AG09309 (cell line): ENCODE measurements at places on chromosomes 6 and 20.
A peak's percentile ranks its signal among the peaks of the same experiment; 100 is the strongest.

DNA sequence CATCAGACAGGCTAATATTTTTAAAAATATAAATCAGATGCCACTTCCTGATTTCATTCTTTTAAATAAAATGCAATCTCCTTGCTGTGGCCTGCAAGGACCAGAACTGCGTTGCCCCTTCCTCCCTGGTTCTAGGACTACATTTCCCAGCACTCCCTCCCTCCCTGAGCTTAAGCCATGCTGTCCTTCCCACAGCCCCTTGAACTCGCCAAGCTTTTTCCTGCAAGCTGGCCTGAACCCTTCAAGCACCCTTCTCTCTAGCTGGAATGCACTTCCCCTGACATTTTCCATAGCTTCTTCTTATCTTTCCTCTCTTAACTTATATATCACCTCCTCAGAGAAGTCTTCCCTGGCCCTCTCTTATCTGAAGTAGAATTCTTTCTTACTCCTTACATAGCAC, 6.1 kb upstream of the DOK5 start:
- no peak for DNase-seq

- DNase-seq: no peak
Measured at GRCh38 chr20:1050440-1050839, 48.3 kb upstream of the RSPO4 start.

GRCh38 chr6:120646101-120646500, 688.2 kb downstream of the TBC1D32 start:
- no peak for DNase-seq

- no peak for DNase-seq
Measured at GRCh38 chr20:1357921-1358671, 29.2 kb upstream of the SDCBP2 start.

DNA sequence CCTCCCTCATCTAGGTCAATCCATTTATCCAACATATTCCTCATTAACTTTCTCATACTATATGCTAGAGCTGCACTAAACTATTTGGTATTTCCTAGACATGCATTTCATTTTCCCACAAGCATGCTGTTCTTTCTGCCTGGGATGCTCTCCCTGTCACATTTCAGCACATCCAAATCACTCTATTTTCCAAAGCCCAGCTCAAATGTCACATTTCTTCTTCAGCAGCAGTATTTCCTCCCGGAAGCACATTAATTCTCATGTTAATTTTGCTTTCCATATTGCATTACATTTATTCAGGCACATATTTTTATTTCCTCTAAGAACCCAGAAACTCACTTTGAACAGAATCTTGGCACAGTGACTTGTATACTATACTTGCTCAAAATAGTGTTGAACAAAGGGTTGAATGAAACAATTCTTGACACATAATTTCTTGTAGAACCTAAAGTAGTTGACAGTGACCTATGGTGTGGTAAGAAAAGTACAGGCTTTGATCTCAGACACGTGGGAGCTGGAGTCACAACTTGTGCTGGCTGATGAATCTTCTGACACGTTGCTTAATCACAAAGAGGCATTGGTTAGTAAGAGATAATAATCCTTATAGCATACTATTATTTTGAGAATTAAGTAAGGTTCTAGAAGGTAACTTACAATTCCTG, 30.8 kb upstream of the CD2AP start:
- DNase-seq: no peak

- no peak for DNase-seq
Measured at GRCh38 chr6:125944434-125944816, 12.1 kb upstream of the HINT3 start.

DNA sequence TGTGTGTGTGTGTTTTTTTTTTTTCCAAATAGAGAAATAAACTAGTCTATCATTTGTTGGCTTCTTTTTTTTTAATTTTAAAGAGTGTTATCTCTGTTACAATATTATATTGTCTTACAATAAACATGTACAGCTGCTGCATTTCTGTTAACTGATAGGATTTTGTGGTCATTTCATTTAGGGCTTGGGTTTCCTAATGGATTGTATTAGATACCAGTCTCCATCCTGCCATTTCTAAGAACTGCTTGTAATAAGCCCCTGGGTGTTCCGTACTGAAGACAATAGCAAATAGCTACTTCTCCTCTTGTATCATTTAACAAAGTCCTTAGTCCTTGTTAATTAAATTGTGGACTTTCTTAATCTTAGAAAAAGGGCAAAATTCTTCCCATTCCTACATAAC, 45.7 kb downstream of the SOBP start:
- no peak for DNase-seq

GRCh38 chr6:2157441-2158127, 87.8 kb downstream of the GMDS start:
- DNase-seq: peak; percentile 86

DNA sequence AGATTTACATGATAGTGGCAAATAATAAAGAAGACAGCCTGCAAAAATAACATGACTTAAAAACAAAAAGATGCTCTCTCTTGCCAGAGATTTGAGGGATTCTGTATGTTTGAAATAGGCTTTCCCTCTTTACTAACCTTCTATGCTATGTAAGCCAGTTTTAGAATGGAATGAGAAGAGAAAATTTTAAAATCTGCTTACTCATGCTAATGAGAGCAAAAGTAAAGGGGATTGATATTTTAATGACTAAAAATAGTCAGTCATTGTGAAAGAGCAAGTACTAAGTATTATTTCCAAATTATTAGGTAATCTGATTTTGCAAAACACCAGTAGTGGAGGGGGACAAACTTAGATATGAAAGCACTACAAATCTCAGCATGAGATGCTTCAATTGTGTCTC, 563.3 kb upstream of the ADGRB3 start:
- DNase-seq: no peak

- DNase-seq: no peak
Measured at GRCh38 chr6:136782021-136782770, 10.1 kb downstream of the MAP3K5 start.

- DNase-seq: no peak
Measured at GRCh38 chr20:46355778-46356177, 47.5 kb upstream of the CDH22 start.

GRCh38 chr6:135021310-135022049, 33.1 kb downstream of the HBS1L start:
- DNase-seq: no peak

- no peak for DNase-seq
Measured at GRCh38 chr6:157994125-157994795, 12.6 kb downstream of the SYNJ2 start.
